ENCODE measurements at places on chromosomes 5 and 9.

DNA sequence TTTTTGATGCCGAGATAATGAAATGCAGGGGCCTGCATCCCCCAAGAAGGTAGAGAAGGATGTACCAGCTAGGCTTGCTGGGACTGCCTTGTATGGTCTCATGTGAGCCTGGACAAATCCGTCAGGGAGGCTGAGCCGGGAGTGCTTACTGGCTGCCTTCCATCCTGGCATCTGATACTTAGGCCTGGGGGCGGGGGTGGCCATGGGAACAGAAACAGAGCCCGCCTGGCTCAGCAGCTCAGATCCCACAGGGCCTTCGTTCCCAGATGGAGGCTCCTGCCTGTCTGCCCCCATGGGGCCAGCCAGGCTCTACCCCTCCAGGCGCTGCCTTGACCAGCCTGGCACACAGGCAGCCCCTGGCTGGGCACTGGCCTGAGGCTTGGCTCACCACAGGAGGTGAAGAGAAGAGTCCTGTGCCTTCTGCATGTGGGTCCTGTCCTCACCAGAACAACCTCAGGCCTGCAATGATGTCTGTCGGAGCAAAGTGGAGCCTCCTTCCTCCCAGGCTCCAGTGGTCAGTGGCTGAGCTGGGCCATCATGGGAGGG is 10.5 kb upstream of the SPATA31E1 start:
- no peak for DNase-seq

- DNase-seq, result no peak
These were observed 497.2 kb downstream of the MAT2B start for GRCh38 chr5:164002628-164003027.

DNA sequence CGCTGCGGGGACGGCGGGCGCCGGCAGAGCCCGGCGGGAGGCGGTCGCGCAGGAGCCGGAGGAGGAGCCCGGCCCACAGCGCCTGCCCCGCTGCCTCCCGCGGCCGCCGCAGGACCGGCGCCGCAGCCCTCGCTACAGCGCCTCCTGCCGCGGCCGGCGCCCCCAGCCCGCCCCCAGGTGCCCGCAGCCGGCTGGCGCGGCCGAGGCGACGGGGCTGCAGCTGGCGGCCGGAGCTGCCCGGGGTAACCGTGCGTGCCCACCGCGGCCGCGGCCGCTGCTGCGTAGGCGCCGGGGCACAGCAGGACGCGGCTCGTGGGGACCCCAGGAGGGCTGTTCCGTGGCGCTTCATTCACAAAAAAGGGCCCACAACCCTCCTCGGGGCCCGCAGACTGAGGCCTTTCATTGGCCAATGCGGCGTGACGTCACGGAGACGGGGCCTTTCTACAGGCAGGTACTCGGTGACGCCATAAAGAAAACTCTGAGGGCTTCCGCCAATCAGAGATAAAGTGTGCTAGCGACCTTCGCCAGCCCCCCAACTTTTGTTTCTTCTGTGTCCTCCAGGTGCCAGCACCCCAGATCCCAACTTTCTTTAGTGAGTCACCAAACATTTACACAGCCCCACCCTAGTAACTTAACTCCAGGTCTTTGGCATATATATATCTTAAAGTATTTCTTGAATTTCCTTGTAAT is at the start of gene CDC14B:
Gene CDC14B (minus strand): TSS at position 353 of the 690 bp plus-strand sequence. CDS start 465 bp downstream, outside the sequence.
- DNase-seq, result peak; percentile 85

GRCh38 chr9:109319626-109320241 is 1.1 kb downstream of the EPB41L4B start:
- DNase-seq, result no peak

DNA sequence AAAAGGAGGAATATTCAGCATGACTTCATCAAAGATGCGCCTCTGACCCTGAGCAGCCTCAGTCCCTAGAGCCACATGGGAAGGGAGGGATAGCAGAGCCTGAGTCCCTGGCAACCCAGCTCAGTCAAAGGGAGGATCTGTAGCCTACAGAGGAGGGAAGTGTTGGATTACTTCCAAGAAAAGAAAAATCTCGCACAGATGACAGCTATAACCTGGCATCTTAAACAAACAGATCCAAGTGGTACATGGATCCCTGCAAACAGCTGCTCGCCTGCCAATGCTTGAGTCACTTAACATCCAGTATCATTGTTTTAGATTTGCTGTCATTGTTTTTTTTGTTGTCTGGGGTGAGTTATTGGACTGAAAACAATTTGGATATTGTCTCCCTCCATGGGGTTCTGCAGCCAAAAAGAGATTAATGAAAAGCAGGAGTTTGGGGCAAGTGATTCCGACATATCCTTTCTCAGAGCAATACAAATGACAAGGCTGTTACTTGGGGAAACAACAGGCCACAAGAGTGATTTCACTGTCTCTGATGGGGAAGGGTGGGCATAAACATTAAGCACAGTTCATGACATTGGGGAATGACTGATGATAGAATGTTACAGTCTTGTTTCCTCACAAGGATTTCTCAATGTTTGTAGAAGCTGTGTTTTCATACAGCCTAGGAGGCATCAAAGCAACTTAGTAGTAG is 153.5 kb upstream of the KIF2A start:
- no peak for DNase-seq

DNA sequence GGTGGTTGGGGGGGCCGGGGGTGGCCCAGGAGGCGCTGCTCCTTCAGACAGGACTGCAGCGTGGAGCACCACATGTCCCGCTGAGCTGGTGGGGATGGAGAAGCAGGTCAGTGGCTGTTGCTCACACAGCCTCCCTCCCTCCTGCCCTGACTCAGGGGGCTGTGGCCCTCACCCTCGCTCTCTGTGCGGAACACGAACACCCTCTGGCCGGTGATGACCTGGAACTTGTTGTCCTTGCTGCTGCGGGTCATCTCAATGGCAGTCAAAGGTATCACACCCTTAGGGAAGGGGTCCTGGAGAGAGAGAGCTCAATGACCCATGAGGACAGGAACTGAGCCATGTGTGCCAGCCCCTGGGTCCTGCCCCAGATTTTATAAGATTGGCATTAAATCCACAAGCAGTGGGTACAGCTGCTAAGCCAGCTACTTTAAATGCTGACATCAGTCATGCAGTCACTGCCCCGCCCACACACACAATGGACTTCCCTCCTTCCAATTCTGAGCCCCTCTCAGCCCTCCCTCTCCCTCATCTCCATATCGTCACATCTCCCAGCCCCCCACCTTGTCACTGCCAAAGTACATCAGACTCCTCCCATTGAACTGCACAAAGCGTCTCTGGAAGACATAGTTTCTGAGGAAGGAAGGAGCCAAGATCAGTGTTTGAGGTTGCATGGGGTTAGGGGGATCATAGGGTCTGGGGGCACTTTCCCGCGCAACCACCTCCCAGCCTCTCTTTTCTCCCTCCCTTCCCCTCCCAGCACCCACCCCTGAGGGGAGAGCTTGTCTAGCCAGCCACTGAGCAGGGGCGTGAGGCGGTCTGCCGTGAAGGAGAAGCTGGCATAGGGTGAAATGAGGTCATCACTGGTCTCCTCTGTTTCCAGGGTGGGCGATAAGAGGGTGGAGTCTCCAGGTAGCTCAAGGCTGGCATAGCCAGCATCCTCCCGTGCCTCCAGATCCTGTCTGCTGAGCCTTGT is 8.9 kb downstream of the ARAP3 start:
- DNase-seq, result no peak

- peak; percentile 79 for DNase-seq
These were observed 720 bp downstream of the NOTCH1 start for GRCh38 chr9:136544964-136545691.

DNA sequence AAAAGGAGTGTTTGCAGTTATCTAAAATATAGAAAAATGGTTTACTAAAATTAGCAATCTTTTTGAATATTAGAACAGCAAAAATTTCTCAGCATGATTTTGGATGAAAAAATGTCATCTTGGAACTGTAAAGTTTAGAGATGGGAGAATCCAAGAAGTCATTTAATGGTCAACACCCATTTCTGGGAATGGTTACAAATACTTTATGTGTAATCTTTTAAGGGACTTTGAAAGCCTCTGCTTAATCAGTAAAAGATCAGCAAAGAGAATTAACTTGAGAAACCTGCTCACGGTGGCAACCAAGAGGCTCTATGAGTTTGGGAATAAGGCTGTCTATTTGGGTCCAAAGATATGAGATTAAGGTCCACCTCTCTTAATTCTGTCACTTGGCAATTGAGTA is 13.0 kb downstream of the C1QTNF3 start:
- no peak for DNase-seq

- DNase-seq, result no peak
These were observed 316.3 kb downstream of the MCTP1 start for GRCh38 chr5:94968507-94969095.

DNA sequence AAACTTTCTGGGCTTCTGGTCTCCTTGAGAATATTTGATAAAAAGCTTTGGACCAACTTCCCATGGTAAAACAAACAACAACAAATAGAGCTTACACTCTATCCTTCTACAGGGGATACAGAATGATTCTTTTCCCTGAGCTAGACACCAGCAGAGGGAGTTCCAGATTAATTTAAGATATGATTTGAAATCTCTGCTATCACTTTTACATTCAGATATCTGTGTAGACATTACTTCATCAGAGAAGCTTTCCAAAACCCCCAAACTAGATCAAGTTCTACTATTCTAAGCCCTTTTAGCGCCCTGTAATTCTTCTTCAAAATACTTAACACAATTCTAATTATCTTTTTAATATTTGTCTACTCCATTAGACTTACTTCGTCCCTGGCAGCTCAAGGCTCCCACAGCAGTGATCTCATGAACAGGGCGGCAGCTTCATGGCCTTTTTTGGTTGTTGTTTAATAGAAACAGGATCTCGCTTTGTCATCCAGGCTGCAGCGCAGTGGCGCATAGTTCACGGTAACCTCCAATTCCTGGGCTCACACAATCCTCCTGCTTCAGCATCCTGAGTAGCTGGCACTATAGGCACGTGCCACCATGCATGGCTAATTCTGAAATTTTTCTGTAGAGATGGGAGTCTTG is 955 bp upstream of the GALNT12 start:
- DNase-seq, result no peak

GRCh38 chr5:109239456-109239855 is 170.3 kb downstream of the PJA2 start:
- DNase-seq, result no peak

DNA sequence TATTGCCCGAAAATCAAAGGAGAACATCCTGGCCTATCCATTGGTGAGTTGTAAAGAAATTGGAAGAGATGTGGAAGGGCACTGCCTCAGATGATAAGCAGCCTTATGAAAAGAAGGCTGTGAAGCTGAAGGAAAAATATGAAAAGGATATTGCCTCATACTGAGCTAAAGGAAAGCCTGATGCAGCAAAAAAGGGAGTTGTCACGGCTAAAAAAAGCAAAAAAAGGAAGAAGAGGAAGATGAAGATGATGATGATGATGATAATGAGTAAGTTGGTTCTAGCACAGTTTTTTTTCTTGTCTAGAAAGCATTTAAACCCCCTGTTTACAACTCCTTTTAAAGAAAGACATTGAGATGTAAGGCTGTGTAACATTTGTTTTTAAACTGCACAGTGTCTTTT is 59.8 kb upstream of the ZBED3 start:
- no peak for DNase-seq

DNA sequence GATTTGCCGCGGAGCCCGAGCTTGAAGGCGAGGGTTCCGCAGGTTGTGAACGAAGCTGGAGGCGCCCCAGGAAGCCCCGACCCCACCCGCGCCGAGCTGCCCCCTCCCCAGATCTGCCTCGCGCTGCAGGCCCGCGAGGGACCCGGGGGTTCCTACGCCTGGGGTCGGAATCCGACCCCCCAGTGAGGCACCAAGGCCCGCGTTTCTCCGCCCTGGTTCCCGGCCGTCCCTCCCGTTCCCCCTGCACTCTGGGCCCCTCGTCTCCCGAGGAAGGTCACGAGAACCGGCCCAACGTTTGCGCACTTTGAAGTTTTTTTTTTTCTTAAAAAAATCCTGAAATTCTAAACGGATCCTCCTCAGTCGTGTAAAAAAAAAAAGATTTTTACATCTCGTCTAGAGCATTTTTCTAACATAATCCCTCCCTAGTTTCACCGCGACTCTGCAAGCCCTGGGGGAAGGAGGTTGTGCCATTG is 880 bp upstream of the GFPT2 start:
- no peak for DNase-seq

- DNase-seq, result no peak
These were observed 241.0 kb upstream of the KIF2A start for GRCh38 chr5:62065050-62065449.

GRCh38 chr5:91123901-91124300 is 259.2 kb downstream of the ARRDC3 start:
- DNase-seq, result no peak

- DNase-seq, result no peak
These were observed 172.1 kb downstream of the SNX18 start for GRCh38 chr5:54689411-54690251.
